ENCODE measurements at places on chromosomes 6 and 20.

GRCh38 chr6:100475554-100476320 lies 11.0 kb upstream of the SIM1 start:
- no peak for DNase-seq

GRCh38 chr6:14060971-14061370 lies 56.6 kb upstream of the CD83 start:
- no peak for DNase-seq

GRCh38 chr6:53917464-53917842 lies 122.6 kb downstream of the LRRC1 start:
- DNase-seq = no peak

GRCh38 chr6:134525190-134525868 lies 207.4 kb upstream of the SGK1 start:
- DNase-seq = no peak

GRCh38 chr6:45185403-45186251 lies 142.5 kb upstream of the RUNX2 start:
- no peak for DNase-seq

DNA sequence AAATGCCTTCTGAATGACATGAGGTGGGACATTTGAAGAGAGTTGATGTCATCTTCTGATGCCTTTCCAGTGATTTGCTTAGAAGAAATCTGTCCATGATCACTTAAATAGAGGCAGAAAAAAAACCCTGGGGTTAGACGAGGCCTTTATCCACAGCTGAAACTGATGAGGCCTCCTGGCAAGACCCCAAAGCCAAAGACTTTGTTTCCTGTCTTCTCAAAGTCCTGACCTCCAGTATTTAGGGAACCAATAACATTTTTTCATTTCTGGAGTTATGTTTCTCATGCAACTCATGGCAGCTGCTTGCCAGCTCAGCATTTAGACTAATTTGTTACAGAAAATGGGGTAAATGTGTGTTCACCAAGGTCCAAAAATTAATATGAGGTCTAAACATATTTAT lies 248.0 kb upstream of the PRDM1 start:
- DNase-seq = no peak

- no peak for DNase-seq
Measured at GRCh38 chr6:31911826-31912585, 10.1 kb upstream of the ZBTB12 start.
